ENCODE measurements at places on chromosomes 16 and 17. TPM values are rescaled to one million over a fixed set of nuclear protein-coding genes. Genes with fewer than 3 reads are reported as not detected.

- DNase-seq, result no peak
Measured at GRCh38 chr16:72021043-72021442, 12.5 kb downstream of the DHODH start.

DNA sequence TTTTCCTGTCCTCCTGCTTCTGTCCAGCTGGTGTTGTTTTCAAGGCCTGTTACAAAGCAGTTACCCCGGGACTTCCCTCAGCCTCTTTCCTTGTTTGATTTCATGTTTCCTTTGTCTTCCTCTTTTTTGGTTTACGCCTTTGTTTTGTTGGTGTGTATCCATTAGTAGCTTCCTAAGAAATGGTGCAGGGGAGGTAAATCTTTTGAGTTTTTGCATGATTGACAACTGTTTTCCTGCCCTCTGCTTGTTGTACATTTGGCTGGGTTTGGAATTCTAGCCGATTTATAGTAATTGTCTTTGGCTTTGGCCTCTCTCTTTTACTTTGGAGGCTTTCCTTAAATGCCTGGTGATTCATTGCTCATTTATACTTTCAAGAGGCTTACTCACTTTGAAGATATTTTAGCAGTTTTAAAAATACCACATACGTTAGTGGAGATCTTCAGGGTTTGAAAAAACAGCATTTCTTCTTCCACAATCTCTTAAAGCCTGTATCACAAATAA lies 32.8 kb downstream of the DNAH2 start:
- no peak for DNase-seq

- no peak for DNase-seq
Measured at GRCh38 chr17:74351552-74352210, 10.0 kb downstream of the BTBD17 start.

GRCh38 chr17:48576479-48577309 lies 1.5 kb downstream of the HOXB4 start:
- no peak for DNase-seq

DNA sequence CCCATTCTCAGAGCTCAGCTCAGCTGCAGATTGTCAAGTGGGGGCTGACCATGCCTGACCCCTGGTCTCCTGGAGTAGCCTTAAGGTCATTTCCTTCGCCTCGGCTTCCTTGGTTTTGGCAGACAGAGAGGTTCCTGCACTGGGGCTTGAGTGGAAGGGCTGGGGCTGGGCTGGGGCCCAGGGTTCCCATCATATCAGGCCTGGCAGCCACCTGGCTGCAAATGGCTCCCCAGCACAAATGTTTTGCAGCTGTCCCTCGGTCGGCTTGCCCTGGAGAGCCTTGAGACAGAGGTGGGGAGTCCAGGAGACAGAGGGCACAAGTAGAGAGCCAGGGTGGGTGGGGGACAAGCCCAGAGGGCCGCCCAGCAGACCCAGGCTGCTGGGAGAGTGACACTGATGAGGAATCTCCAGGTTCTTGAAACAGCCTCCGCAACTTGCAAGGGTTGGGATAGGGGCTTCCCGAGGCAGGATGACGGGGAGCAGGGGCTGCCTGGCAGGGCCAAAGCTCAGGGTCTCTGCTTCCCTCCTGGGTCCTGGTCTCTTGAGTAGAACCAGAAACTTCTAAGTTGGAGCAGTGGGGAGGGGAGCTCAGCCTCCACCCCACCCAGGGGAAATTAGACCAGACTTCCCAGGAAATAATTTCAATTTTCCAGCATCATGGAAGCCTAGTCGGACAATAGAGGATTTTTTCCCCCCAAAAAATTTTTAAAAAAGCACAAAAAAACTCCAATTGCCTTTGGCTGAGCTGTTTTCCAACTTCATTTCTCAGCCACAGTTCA lies 19.3 kb downstream of the IGFBP4 start:
- DNase-seq, result no peak

Gene FOXN1
- 33.4 TPM for total RNA-seq

DNA sequence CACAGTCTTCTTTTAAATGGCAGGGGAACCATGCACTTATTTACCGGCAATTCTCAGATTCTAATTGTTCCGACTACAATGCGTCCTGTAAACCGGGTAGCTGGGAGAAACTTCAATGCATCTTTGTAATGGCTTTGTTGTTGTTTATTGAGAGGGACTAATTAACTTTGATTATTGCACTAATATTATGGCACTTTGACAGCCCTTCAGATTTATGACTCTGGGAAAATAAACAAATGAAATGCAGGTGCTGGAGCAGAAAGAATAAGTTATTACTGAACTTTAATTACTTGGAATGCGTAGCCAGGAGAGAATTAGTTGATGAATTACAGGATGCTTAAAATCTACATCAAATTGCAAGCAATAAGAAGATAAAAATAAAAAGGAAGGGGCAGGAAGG lies 77.0 kb downstream of the WWOX start:
- no peak for DNase-seq

- no peak for DNase-seq
Measured at GRCh38 chr17:73387746-73388577, 76.2 kb upstream of the CDC42EP4 start.

- no peak for DNase-seq
Measured at GRCh38 chr16:13995194-13995593, 75.2 kb downstream of the ERCC4 start.

Gene CCL16
- 0.39 TPM for total RNA-seq

DNA sequence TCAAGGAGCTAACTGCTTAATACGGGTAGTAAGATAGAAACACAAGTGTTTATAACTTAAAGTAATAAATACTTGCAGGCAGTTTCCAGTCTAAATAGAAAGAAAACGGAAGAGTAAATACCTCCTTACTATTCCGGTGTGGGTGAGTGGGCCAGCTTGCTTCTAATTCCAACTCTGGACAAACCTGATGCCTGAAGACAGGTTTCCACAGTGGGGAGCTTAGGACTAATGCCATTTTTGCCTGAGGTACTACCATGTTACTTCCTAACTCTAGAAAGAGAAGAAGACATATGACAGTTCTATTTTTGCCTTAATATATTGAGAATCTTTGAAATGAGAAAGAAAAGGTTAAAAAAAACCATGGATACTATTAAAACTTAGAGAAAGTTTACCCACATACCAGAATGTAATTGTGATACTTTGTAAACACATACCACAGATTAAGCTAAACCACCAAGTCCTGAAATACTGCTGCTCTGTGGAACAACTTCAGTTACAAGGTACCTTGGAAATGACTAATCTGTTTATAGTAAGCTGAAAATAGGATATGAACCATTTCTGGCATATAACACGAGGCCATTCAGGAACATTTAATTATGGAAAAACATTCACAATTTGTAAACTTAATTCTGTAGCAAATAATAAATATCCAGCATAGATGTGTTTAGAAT lies 70.2 kb downstream of the ZZEF1 start:
- no peak for DNase-seq

DNA sequence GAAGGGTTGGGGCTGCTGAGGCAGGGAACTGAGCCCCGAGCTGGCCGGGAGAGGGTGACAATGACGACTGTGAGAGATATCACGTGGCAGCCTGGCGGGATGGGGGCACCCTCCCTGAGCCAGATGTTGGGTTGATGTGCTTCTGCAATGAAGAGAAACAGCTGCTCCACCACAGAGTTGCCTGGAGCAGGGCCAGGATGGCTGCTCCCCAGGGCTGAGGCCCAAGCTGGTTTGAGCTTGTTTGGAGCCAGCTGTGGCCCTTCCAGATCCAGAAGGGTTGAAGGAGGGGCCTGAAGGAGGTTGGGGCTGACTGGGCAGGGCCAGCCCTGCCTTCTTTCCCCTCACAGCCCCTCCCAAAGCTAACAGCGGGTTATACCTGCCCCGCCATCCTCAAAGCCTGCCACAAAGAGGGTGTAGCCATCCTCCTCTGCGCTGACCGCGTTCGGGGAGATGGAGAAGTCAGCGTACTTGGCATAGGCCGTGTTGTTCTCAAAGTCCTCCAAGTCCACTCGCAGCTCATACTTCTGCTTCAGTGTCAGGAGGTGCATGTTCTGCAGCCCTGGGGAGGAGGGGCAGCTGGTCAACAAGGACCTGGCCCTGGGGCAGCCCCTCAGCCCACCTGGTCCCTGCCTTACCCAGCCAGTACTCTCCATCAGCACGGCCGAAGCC lies 2.1 kb downstream of the MFAP4 start:
- peak; percentile 98 for DNase-seq

DNA sequence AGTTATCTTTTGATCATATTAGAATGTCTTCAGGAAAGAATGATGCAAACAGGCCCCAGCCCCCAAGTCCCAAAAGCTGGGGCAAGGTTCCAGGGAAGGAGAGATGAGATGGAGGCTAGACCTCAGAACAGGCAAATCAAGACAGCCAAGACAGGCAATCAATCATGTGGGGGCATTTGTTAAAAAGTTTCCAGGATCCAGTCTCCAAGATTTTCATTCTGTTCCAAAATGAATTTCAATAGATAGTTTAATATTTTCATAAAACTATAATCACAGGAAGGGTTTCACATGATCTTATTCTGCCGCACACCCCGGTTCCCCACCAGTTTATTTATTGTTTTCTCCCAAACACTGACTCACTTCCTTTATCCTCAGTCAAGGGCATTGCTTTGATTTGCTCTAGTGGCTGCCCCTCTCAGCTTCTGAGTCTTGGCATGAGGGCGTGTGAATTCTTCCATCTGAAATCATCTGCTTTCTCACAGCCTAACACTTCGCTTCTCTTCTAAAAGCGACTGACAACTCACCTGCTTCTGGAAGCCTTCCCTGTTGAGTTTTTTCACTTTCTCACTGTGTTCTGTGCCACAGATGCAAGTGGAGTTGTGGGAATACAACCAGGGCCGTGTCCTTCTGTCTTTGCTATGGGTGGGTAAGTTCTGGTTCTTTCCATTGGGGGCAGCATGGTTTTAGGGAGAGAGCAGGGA lies 12.2 kb upstream of the TERF2 start:
- DNase-seq, result no peak

DNA sequence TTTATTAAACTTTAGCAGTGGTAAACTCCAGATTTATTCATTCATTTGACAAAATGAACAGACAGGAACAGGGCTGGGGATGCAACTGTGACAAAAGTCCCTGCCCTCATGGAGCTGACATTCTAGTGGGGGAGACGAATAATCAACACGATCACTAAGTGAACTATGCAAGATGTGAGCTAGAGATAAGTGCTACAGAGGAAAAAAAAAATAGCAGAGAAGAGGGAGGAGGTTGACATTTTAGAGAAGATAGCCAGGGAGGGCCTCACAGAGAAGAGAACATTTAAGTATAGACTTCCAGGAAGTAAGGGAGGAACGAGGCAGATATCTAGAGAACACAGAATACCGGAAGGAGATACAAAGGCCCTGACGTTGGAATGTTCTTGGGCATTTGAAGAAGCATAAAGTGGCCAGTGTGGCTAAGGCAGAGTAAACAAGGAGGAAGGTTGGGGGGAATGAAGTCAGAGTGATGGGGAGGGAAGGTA lies 17.9 kb upstream of the AP1G1 start:
- DNase-seq, result no peak

DNA sequence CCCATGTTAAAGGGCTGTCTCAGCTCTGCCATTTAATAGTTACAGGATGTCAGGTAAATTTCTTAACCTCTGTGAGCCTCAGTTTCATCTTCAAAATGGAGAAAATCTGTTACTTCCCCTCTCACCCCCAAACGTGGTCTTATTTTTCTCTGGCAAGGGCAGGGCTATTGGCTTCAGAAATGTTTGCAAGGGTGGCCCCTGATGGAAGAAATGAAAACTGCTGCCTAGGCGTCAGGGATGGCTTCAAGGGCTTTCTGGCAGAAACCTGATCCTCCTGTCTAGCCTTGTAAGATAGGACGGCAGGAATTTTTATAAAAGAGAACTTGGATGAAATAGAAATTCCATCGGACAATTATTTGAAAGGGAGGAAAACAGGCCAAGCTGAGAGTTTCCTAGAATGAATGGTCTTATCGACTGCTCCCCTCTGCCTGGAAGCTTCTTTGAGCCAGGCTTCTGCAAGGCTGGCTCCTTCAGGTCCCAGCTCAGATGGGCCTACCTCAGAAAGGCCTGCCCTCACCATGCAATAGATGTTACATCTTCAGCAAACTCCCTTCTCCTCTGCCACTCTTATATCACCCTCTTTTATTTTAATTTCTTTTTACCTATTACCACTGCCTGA lies 43.0 kb upstream of the TANGO6 start:
- DNase-seq, result peak; percentile 51

DNA sequence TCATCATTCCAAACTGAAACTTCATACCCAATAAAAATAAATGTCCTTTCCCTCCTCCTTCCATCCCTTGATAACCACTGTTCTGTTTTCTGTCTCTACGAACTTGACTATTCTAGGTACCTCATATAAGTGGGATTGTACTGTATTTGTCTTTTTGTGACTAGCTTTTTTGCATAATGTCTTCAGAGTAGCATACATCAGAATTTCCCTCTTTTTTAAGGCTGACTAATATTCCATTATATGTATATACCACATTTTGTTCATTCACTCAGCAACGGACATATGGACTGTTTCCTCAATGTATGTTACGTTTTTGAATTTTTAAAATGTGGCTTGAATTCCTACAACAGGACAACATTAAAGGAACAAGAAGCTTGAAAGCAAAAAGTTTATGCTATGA lies 1.5 kb upstream of the NUFIP2 start:
- no peak for DNase-seq

DNA sequence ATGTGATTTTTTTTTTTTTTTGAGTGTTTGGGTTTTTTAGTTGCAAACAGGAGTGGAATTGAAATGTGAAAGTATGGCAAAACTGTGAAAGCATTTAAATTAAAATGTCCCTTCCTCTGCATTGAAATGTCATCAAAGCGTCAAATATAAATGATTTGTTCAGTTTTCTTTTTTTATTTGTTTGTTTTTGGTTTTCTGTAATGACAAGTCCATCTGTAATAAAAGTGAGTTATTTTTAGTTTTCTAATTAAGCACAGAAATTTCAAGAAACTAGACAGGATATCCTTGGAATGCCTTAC lies 1.9 kb upstream of the TOB1 start:
- no peak for DNase-seq

DNA sequence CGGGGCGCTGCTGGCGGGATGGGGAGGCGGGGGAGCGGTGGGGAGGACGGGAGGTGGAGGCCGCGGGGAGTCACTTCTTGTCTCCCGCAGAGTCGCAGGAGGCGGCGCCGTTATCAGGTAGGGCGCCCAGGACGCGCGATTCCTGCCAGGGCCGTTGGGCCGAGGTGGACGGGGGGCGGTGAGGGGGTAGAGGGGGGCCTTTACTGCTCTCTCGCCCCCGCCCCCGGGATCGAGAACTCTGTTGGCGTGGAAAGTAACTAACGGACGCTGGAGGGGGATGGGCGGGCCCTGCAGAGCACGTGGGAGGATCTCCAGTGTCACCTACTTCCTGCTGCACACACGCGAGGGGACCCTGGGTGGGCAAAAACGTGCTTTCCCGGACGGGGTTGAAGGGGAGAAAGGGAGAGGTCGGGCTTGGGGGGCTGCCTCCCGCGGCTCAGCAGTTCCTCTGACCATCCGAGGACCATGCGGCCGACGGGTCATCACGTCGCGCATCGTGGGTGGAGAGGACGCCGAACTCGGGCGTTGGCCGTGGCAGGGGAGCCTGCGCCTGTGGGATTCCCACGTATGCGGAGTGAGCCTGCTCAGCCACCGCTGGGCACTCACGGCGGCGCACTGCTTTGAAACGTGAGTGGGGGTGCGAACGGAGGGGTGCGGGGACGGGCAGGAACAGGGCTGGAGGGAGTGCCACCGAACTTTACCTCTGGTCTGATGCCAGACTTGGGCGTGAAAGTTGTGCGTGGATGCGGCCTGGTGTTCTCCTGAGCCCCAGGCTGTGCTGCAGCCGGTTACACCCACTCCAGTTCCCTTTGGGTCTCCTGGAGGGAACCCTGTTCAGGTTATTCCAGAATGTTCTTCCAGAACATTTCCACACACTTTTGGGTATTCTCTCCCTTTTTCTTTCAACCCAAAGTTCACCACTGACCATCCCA lies 569 bp downstream of the PRSS21 start:
- no peak for DNase-seq

Gene FHOD1
- 8.7 TPM for total RNA-seq

Gene EVPL
- 338 TPM for total RNA-seq
